G401 (cell line): ENCODE measurements at places on chromosomes 7 and 10. TPM values are rescaled to one million over a fixed set of nuclear protein-coding genes. Genes with fewer than 3 reads are reported as not detected.

DNA sequence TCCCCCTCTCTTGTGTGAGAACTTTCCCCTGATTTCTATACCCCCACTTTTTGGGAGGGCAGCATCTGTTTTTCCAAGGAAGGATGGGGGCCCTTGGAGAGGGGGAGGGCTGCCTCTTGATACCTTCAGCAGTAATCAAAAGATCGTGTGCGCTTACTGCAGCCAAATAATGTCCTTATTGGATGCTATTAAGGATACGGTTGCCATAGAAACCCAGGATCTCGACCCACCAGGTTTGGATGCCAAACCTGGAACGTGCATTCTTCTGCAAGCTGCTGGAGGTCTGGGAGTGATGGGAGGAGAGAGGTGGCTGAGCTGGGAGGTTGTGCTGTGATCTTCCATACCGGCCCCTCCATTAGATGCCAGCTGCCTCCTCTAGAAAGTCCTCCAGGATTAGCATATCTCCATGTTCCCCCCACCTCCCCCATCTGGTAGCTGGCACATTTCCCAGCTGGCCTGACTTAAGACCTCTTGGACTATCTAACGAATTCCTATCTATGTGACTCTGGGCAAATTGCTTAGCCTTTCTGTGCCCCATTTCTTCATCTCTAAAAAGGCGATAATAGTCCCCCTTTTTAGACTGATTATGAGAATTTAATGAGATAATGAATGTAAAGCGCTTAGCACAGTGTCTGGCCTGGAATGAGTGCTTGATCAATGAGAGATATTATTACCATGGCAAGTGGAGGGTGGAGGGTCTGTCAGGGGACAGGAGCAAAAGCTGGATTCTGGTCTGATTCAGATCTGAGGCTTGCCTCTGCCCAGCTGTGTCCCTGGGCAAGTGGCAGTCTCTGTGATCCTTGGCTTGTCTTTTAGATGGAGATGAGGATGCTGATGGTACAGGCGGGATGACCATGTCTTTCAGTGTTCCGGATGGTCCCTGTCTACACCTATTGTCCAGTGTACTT, 78.5 kb upstream of the PCBD1 start:
- peak; percentile 43 for DNase-seq

Gene NUDT5
- total RNA-seq = 151 and 255 TPM in 2 replicates

DNA sequence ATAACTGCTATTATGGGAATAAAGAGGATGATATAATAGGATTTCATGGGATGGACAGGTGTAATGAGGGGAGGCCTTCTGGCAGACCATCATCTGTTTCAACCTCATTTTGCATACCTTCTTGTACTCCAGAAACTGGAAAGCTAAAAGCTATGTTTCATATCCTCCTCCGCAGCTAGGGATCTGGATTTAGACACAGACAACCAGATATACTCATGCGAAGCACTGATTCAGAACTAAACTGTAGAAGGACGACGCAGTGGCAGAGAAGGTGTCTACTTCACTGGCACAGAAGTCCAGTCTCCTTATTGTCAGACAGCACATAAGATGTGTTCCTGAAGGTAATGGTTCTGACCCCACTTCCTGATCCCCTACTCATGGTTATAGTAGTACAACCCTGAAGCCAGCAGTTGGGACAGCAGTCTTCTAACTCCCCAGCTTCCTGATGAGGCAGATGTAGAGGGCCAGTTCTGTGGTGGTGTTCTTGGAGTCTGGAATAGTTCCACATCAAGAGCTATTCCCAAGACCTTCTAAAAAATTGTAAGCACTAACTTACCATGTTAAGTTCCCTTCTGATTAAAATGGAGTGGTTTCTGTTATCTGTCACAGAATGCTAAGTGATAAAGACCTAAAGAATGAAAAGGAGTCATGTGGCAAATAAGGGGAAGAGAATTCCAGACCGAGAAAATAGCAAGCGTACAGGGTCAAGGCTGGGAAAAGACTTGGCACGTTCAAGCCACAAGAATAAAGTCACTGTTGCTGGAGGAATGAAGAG, 550.3 kb downstream of the GRM8 start:
- DNase-seq = no peak

GRCh38 chr10:110395350-110396283, 90.9 kb upstream of the SMNDC1 start:
- no peak for DNase-seq

Gene KIF20B
- total RNA-seq = 16.2 and 30.9 TPM in 2 replicates

Gene LBX1
- total RNA-seq = 17.5 and 32.2 TPM in 2 replicates
